Activated CD4-positive, alpha-beta T cell treated with anti-CD3 and anti-CD28 coated beads for 24 hours (primary cell): ENCODE measurements at places on chromosomes 13 and 19.
A peak's percentile ranks its signal among the peaks of the same experiment; 100 is the strongest.

DNA sequence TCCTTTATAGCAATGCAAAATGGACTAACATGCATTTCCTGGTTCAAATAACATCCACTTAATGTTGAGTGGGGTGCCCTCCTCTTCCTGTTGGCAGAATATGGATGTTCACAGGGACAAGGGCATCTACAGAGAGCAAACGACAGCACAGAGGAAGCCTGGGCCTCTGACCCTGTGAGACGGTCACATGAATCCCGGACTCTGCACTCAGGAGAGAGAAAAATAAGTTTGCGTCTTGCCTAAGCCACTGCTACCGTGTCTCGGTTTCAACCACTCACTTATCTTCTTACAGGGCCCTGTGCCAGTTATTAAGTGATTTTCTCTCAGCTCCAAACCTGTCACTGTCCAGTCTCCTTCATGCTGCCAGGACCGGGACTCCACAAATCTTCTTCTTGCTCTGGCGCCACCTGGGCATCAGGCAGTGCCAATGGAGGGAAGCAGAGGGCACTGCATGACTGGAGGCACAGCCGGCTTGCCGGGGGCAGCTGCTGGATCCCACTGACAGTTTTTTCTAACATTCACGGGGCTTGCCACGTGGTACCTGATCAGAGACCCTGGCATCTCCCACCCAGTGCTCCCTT is 11.8 kb downstream of the LIG1 start:
- no peak for DNase-seq

DNA sequence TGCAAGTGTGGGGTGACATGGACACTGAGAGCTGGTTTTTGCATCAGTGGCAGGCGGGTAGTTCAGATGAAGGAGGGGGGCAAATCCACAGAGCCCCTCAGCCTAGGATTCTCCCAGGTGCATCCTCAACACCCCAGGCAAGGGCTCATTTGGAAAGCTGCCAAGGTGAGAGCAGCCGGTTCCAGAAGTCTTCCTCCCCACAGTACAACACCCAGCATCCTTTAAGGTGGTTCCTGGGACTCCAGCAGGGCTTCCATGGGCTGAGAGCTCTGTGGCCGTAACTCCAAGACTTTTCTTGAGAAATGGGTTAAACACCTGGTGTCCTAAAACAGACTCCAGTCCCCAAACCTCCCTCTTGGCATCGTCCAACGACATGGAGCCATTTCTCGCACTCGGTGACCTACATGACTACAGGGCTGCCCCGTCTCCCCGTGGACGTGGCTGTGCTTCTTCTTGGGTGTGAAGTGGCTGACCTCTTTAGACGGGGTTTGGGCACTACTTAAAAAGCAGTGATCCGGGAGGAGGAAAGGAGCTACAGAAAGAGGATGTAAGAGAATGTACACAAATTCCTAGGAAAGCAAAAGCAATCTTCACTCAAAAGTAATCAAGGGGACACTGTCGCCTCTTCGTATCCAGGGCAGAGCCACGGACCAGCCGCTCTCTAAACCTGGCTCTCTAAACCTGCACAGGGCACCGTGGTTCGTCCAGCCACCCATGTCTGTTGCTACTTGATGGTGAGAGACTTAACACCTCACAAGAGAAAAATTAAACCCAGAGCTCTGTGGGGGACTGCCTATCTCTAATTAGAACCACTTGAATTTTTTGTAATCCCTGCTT is 25.5 kb downstream of the RANBP3 start:
- no peak for DNase-seq

DNA sequence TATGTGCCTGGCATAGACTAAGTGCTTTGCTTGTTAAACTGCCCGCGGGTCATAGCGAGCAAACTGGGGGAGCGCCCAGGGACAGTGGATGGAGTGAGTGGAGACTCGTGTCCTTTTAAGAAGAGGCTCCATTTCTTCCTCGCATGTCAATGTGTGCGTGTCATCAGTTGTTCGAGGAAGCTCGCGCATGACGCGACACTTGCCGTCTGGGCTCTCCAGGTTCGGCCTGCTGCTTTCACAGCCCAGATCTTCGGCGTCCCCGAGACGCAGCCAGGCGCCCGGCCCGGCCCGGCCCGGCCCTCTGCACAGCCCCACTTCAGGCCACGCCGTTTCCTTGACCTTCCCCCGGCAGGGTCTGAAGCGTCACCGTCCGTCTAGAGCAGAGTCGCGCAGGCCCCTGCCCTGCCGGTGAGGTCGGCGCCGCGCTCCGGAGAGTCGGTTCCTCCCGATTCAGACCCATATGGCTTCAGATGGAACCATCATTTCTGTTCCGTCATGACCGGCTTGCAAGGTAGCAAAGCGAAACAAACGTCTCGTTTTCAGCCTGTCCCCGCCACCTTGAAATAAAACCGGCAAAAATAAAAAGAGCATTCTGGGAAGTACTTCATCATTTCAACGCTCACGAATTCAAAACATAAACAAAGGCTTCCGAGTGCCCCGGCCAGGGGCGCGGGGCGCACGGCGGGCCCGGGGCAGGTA is 599 bp upstream of the ARHGEF7 start:
- DNase-seq: no peak

GRCh38 chr13:110438211-110438610 is 123.3 kb downstream of the RAB20 start:
- no peak for DNase-seq

DNA sequence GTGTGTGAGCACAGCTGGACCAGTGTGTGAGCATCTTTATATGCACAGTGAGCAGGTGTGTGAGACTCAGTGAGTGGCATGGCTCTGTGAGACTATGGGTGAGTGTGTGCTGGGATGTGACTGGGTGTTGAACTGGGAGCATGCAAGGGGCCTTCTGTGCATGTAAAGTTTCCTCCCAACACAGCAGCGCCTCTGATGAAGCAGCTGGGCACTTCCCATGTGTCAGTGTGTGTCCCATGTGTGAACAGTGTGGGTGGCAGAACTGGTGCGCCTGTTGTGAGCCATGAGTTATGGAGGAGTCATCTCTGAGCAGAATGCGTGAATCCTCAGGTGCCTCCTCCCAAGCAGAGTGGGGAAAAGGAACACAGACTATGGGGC is 24.1 kb downstream of the LGALS16 start:
- peak; percentile 42 for DNase-seq

DNA sequence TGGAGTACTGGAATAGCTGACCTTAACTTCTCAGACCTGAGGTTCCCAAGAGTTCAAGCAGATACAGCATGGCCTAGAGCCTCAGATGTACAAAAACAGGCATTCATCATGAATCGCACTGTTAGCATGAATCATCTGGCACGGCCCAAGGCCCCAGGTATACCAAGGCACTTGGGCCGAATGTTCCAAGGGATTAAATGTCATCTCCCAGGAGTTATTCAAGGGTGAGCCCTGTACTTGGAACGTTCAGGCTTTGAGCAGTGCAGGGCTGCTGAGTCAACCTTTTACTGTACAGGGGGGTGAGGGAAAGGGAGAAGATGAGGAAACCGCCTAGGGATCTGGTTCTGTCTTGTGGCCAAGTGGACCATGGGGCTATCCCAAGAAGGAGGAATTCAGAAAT is 6.3 kb downstream of the KLK3 start:
- DNase-seq: no peak

DNA sequence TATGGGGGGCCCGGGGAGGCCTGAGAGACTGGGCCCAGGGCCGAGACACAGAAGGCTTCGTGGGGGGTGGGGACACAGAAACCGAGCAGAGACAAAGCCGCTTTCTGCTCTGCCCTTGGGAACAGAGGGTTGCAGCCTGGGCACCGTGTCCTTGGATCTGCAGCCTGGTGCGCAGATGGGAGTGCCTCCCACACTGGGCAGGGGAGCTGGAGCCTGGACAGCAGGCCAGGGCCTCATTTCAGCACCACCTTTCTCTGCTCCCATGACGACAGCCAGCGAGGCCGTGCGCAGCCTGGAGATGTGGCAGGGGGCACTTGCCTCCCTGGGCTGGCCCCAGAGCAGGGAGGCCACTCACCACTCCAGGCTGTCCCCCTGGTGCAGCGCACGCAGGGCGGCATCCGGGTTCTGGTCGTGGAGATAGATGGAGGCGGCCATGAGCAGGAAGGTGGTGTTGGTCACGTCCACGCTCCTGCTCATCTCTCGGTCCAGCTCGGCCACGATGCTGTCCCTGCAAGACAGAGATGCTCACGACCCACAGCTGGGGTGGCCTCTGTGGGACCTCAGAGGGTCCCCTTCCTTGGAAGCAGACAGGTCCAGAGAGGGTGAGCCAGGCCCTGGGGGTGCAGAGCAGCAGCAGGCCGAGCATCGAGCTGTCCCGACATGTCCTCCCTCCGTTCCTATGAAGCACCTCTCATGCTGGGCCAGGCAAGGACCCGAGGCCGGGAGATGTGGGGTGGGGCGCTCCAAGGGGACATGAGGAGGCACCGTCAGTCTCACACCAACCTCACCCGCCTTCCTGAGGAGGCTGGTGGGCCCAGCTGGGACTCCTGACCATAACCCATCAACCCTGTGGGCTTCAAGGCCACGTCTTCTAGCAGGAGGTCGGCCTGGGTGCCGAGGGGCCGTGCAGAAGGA is 10.9 kb upstream of the CERS1 start:
- no peak for DNase-seq

DNA sequence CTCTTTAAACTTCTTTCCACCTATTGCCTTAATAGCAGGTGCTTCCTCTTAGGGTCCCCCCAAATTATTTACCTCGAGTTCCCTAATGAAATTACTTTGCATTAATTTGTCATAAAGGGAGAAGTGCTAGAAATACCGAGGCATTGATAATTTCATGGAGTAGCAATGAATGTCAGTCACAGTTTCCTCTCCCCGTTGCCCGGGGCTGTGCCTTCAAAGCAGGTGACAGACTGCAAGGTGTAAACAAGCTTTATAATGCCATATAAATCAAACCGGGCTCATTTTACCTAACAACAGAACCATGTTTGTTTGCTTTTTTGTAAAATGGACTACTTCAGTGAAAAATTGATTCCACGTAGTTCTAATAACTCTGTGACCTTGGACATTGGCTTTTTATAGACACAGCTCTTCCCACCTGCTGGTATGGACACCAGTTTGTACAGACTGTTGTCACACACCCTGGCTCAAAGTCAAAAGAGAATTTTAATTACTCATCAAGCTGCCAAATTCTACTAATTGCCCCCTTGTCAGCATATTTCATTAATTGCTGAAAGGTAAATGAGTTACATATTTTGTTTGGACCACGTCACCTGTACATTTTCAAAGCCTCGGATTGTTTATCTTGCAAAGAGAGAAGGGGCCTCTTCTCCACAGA is 171.1 kb downstream of the STK24 start:
- DNase-seq: no peak

- no peak for DNase-seq
These were observed 68.3 kb upstream of the RXFP2 start for GRCh38 chr13:31670831-31671617.

DNA sequence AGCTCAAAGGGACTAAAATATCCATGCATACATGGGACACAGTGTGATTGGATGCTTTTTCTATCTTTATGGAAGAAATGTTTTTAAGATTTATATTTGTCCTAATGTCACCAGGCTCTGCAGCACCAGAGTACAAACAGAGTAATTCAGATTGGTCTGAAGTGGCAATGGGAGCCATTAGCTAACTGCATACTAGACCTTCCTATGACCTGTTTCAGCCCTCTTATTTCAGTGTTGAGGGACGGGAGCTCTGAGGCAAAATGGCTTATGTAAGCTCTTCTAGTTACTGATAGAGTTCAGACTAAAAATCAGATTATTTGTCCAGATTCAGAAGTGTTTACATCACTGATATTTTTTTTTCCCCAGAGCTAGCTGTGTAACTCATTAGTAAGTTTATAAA is 4.9 kb downstream of the SLAIN1 start:
- DNase-seq: no peak

DNA sequence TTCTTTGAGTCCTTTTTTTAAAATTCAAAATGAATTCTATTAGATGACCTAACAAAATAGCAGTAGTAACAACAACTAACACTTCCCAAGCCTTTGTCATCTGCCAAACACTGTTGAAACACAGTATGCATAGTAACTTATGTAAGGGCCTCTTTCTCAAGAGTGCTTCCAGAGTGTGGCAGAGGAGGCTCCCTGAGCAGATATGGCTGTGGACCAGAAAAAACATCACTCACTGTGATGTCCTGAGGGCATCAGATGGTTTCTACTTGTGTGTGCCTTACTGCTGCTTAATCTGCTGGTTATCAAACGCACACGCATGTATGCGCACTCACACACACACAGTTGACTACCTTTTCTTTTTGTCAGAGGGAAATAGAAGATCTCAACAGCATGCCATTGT is 110.8 kb downstream of the DLEU7 start:
- DNase-seq: no peak

DNA sequence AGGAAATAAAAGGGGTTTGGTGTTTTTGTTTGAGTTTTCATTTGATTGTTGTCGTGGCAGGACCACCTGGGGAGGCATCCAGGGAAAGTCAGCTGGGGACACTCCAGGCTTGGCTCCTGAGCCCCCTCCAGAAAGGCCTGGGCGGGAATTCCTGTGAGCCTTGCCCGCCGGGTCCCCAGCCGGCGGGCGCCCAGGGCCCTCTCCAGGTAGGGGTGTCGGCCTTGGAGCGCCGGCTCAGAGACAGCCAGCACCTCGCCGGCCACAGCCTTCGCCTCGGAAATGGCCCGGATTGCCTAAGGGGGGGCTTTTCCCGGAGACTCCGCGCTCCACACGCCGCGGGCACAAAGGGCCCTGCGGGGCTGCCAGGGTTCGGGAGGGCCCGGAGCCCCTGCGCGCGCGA is 125.0 kb downstream of the TNFRSF19 start:
- no peak for DNase-seq

- no peak for DNase-seq
These were observed 173.0 kb downstream of the OLFM4 start for GRCh38 chr13:53201454-53202225.

- DNase-seq: no peak
These were observed at the start of gene LYPD3 for GRCh38 chr19:43465468-43466120. LYPD3 (minus strand) TSS chr19:43465608; CDS start chr19:43465571, 37 bp downstream.

DNA sequence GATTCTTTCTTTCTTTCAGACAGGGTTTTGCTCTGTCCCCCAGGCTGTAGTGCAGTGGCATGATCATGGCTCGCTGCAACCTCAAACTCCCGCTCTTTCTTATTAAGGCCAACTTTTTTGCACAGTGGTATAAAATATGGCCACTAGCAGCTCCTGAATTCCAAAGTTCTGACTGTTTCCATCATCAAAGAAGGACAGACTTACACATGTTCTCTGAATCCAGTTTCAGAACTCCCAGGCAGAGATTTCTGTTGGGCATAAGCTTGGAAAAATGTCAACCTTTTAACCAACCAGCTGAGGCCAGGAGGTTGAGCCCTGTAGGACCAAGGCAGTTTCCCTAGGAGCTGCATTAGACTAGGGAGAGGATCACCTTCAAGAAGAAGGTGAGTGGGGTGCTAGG is 184.1 kb downstream of the HS6ST3 start:
- no peak for DNase-seq

- DNase-seq: no peak
These were observed 731.0 kb downstream of the SLITRK6 start for GRCh38 chr13:85068231-85068630.

GRCh38 chr13:42760951-42761350 is 20.4 kb upstream of the FAM216B start:
- DNase-seq: no peak

GRCh38 chr13:108020027-108020426 is 195.3 kb downstream of the LIG4 start:
- DNase-seq: no peak

GRCh38 chr19:19514215-19514657 is 1.1 kb downstream of the TSSK6 start:
- no peak for DNase-seq
